ENCODE measurements at places on chromosomes 6 and 20. TPM values are rescaled to one million over a fixed set of nuclear protein-coding genes. Genes with fewer than 3 reads are reported as not detected.

GRCh38 chr6:14665827-14666724, 548.5 kb downstream of the CD83 start:
- DNase-seq, result peak; percentile 84

GRCh38 chr6:53010504-53010903, 15.4 kb upstream of the GSTA4 start:
- DNase-seq, result no peak

DNA sequence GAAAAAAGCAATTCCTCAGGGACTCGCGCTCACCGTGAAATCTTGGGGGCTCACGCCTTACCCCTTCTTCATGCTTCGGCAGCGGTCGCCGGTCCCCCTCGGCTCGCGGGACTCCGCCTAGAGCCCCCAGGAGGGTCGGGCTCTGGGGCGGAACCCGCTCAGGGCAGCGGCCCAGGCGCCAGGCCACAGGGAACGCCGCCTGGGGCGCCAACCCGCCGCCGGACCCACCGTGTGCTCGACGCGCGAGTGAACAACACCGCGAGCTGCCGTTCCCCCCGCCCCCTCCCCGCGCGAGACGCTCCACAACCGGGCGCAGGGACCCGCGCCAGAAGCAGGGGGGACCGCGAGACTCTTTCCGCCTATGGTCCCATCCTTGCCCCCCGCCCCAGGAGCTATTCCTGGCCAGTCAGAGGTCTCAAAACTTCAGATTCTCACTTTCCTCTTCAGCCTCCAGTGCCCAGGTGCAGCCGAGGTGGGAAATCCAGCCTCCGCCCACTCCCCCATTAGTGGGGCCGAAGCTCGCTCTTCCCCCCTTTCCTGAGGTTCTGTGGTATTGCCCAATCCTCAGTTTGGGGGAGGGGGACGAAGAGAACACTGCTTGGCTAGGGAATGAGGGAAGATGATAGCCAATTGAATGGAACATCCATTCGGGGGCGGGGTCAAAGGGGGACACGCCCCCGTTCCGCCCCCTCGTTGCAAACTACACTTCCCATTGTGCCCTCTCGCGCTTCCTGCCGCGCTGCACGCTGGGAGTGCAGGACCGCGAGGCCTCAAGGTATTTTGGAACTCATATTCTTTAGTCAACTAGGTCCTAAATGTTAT, at the start of gene WASF1:
WASF1 (minus strand) TSS at position 265 of the 822 bp plus-strand sequence. CDS start 52,069 bp downstream, outside the sequence.
- DNase-seq, result peak; percentile 98

DNA sequence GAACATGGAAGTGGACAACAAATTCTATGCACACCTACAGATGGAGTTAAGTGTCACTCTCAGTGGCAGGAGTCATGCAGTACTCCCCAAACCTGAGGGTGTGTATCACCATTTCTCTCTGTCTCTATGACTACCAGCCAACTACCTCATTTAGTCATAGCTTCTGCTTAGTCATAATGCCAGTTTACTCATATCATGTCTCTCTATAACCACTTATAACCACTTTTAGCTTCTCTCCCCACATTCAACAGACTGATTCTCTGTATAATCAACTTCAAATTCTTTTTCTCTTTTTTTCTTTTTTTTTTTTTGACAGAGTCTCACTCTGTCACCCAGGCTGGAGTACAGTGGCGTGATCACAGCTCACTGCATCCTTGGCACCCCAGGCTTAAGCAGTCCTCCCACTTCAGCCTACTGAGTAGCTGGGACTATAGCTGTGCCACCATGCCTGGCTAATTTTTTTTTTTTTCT, 13.8 kb upstream of the GTF3C6 start:
- DNase-seq, result no peak

DNA sequence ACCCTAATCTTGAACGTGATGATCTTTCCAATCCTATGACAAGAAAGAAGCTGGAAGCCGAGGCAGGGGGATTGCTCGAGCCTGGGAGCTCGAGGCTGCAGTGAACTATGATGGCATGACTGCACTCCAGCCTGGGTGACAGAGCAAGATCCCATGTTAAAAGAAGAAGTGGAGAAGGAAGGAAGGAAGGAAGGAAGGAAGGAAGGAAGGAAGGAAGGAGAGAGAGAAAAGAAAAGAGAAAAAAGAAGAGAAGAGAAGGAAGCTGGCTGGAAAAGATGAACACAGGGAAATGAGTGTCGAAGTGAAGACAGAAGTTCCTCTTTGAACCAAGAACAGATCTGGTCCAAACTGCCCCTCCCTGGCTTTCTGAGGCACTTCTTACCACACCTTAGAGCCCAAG, 136.0 kb upstream of the PRND start:
- no peak for DNase-seq

GRCh38 chr20:41179961-41180360, 42.6 kb downstream of the PLCG1 start:
- peak; percentile 48 for DNase-seq

DNA sequence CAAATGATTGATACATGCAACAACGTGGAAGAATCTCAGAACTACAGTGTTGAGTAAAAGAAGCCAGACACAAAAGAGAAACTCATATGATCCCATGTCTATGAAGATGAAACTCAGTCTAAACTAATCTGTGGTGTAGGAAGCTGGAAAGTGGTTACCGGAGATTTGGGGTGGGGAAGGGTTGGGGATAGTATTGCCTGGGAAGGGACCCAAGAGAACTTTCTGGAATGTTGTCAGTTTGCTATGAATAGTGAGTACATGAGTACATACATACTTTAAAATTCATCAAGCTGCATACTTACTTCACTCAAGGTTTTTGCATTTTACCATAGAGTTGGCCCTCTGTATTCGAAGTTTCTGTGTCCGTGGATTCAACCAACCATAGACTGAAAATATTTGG, 106.0 kb downstream of the SAMD5 start:
- no peak for DNase-seq

DNA sequence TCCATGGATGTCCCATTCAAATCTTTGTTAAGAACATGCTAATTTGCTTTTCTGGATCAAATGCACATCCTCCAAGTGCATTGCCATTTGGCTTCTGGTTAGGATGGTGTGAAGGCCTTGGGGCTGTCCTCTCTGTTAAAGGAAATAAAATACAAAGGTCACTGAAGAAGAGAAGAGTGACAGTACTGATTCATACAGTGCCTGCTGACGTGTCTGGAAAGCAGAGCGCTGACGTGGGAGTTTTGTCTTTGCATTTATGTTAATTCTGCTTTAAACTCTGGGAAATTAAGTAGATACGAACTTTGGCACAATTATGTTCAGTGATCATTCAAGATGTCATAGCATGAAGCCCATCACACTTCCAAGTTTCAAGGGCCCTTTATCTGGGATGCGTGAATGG, 33.2 kb downstream of the SYNDIG1 start:
- DNase-seq, result no peak

- no peak for DNase-seq
Measured at GRCh38 chr20:33081411-33082154, 2.1 kb downstream of the BPIFB4 start.

GRCh38 chr20:50281831-50282591, 91.4 kb downstream of the CEBPB start:
- DNase-seq, result no peak

SLC17A3 gene
- total RNA-seq, result not detected

PTK6 gene
- total RNA-seq, result not detected

Data from posterior vena cava (tissue), 2 donors.